ENCODE measurements at places on chromosomes 7 and 10.

- DNase-seq, result no peak
Observed at GRCh38 chr10:101030496-101031127, 317 bp downstream of the PDZD7 start.

DNA sequence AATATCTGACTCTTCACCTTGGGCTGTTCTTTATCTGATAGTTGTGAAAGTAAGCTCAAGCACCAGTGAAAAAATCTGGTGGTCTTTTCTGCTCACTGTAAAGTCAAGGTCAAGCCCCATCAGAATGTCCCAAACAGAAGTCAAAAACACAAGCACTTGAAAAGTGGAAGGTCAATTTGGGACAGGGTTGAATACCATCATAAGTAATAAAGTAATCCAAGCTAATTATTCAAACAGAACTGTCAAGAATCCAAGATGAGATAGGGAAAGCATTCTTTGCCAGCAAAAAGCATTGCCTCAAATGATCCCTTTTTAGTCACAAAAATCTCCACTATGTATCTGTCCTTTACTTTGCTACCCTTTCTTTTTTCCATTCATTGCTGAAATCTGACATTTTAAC, 430.1 kb upstream of the NPVF start:
- no peak for DNase-seq

DNA sequence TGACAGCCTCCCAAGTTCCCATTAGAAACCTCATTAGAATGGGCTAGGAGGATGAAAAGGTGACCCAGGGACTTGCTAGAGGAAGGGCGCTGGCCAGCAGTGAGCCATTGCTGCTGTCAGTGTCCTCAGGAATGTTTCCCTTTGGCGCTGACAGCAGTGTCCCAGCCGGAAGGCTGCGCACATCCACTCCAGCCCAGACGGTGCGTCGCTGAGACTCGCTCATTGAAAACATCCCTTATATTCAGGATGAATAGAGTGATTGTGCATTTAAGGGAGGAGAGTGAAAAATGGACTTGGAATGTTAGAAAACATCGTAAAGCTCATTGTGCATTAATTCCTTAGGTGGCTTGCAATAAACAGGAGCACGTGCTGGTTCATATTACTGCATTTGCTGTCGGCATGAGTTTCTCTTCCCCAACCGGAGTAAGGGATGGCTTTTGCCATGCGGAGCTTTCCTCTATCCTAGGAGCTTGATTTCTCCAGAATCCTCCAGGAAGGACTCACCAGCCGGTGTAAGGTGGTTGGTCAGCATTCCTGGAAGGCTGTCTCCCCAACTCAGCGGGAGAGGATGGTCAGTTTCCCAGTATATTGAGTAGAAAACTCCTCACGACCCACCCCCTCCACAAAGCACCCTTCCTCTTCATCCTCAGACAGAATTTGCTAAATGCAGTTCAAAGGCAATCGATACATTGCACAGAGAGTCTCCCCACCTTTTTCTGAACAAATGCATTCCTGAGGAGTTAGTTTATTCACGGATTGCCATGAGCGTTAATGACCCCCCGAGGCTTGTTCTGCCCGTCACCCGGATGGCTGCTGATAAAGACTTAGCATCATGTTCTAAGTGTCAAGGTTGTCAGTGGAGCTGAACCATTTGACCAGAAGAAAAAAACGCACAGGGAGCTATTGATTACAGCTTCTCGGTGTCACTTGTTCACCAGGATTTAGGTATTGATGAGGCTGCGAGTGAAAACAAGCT, 201.8 kb downstream of the EBF3 start:
- DNase-seq, result no peak

DNA sequence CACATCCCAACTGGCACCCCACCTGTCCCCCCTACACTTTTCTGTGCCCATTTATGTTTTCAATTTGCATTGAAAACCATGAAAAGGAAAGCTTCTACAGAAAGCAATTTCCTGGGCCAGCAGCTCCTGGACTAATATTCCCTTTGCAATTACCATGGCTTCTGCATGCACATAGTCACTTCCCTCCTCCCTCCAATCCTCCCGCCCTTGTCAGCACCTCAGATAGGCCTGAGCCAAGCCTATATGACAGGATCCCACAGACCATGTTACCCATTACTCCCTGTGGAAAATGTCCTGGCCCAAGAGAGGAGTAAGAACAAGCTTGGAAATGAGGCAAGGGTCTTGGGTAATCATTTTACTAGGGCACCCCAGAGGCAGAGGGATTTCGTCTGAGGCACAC, 38.1 kb downstream of the FBXW4 start:
- no peak for DNase-seq

DNA sequence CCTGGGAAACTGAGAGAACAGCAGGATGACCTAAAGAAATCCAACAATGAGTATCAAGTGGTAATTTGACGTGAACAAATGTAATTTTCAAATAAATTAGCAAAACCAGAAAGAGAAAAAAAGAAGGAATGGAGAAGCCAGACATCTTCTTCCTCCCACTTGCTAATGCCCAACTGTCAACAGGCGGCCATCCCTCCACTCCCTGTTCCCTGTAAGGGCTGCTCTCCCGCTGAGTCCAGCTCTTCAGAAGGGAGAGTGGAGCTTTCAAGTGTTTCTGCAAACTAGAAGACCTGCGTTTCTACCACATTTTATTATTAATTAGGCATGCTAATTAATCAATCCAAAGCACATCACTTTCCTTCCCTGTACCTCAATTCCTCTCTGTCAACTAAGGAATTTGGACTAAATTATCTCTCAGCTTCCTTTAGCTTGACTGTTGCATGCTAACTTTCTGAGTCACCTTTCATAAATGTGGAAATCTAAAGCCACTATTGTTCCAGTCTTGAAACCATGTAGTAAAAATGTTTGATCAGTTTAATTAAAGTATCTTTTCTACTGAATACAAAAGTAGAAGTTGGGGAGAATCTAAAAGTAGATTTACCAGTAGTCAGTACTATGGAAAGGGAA, 48.4 kb upstream of the CUL1 start:
- no peak for DNase-seq

DNA sequence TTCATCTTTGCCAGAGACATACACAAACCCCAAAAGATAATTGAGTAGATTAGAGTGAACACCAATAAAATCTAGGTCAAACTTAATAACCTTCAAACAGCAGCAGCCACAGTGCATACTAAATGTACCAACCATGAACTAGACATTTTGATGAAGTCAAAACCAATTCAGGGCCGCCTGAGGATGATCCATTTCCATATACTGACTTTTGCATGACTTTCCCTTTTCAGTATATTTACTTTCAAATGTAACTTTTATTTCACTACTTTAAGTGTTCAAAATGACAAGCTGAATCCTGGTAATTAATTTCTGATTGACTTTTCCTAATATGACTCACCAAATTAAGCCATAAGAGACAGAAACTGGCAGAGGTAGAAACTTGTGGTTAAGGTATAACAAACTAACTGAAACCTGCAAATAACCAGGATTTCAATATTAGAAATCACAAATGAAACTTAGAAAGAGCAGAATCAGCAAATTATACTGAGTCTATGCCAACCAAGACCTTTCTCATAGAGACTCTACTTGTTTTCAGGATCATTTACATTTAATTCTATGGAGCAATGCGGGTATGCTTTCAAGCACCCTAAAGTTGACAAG, 171.9 kb upstream of the LRRN3 start:
- DNase-seq, result no peak

DNA sequence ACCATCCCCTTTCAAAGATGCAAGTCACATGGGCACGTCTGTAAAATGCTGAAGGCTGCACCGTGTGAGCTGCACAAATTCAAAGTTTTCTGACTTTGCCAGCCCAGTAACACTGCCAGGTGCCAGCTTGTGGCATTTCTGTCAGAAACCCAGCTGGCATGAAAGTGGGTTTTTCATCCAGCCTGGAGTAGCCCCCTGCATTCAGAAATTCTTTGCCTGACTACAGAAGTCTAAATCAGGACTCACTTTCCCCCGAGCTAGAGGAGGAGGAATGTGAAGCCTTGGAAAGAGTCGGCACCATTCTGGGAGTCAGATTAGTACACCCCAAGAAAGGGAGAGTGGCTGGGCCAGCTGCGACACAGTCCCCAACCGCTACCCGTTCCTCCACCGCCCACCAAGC, 56.7 kb upstream of the EN2 start:
- DNase-seq, result no peak
